ENCODE measurements at places on chromosomes 2 and 18.

- no peak for DNase-seq
Measured at GRCh38 chr2:29420999-29421782, 306.0 kb downstream of the CLIP4 start.

GRCh38 chr2:191626497-191627151 lies 51.3 kb upstream of the NABP1 start:
- no peak for DNase-seq

DNA sequence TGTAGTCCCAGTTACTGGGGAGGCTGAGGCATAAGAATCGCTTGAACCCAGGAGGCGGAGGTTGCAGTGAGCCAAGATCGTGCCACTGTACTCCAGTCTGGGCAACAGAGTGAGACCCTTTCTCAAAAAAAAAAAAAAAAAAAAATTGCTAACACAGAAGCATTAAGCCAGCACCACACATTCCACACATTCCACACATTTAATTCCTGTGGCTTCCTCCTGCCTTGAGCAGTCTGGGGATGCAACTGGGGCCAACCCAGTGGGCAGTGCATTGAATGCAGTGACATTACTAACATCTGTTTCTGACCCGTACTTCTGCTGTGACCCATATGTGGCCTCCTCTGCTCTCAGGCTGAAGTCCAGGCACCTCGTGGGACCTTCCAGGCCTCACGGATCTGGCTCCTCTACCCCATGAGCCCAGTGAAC lies 107.0 kb downstream of the BCL2L11 start:
- DNase-seq: no peak

DNA sequence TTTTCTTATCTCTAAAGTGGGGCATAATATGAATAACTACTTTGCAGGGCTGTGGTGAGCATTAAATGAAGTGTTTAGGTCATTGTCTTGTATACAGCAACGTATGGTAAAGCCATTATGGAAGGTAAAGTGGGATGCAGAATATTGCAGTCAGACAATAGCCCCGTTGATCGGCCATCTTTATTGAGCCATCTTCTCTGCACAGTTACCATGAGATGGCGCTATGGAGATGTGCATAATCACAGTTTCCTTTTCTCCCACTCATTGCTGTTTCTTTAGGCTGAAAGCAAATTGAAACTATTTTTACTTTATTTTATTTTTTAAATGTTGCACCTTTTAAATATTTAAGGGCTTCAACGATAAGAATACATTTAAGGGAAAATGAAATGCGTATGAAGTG lies 108.9 kb downstream of the THSD7B start:
- no peak for DNase-seq

DNA sequence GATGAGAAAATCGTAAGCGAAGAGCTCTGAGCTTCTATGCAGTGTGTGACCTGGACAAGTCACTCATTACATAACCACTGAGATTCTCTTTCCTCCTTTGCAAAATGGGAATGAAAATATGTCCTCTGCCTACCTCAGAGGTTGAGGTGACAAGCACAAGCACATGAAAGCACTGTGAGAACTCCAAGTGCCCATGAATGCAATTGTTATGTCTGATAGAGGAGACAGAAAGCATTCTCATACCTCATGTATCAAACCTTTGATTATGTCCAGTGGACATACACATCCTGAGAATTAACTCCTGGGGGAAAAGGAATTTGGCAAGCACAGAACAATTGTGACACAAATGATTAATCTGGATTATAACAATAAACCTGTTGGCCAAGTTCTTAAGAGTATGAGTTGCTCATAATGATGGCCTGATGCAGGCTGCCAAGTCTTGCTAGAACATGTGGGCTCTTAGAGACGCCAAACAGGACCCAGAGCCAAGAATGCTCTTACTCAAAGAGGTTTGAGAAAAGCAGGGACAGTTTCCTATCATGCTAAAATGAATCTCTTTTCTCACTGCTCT lies 8.5 kb upstream of the RMDN2 start:
- no peak for DNase-seq

DNA sequence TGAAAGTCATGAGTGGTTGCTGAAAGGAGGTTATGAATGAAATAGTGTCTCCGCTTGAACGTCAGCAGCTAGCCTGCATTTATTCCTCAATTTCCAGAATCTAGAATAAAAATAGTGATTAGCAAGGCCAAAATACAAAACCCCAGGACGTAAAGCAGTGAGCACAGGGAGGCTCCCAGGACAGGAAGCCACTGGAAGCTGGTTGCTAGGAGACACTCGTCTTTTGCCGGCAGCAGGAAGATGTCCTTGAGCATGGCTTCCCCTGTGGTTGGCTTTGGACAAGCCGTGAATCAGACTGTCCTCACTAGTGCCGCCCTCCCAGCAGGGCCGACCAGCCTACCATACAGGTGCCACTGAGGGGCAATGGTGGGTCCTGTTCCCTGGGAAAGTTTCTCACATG lies 374.4 kb downstream of the MTX2 start:
- DNase-seq: peak; percentile 62

GRCh38 chr18:33577685-33578517 lies at the start of gene ASXL3:
ASXL3 (plus strand) TSS chr18:33578219; CDS start chr18:33578632, 413 bp downstream.
- peak; percentile 46 for DNase-seq

DNA sequence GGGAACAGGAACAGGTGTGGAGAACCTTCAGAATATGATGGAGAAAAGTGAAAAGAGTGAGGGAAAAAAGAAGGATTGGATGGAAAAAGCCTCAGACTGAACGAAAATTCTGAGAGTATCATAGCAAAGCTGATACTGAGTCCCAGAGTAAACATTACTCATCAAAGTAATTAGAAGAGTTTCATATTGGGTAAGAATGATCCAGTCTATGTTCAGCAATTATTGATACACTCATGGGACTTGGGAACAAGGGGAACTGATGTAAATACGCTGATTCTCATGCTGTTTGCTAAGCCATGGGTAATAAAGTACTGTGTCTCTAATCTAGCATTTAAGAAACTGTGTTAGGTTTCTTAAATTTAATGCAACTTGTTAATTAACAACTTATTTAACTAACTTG lies 219.9 kb upstream of the NOL4 start:
- no peak for DNase-seq

- DNase-seq: no peak
Measured at GRCh38 chr2:115825912-115826311, 1383.5 kb downstream of the DPP10 start.

GRCh38 chr2:36044411-36044810 lies 311.2 kb upstream of the CRIM1 start:
- peak; percentile 40 for DNase-seq

DNA sequence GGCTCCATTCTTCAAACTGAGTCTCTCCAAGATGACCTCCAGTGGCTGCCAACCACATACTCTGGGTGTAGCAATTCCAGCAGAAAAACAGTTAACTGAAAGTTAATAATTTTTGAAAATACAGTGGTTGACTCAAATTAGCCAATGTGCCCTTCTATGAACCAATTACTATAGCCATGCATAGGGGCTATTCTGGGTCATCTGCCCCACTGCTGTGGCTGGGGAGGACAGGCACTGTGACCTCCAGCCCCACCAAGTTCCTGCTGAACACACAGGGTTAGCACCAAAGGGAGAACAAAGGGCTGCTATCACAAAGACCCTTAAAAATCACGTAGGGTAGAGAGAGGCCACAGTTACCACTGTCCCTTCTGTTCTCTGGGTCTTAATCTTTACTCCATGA lies 123.0 kb downstream of the IRS1 start:
- no peak for DNase-seq

- no peak for DNase-seq
Measured at GRCh38 chr2:184729581-184729980, 131.3 kb downstream of the ZNF804A start.

DNA sequence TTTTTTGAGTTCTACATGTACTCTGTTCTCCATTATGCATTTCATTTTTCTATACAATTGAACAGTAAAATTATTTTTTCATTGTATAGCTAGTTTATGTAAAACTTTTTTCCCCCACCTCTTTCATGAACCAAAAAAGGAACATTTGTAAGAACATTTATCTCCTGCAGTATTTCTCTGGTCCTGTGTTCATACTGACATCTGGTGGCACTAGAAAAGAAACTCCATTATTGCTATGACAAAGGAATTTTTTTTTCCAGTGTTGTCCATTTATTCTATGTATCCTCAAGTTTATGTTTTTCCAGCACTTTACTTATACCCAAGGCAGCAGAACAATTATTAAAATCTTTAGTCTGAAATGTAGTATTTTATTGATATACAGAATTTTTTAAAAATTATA lies 27.4 kb upstream of the CHAC2 start:
- DNase-seq: peak; percentile 53

GRCh38 chr2:26745609-26746327 lies 18.3 kb upstream of the SLC35F6 start:
- DNase-seq: peak; percentile 83

- no peak for DNase-seq
Measured at GRCh38 chr2:119198240-119198840, 25.3 kb upstream of the STEAP3 start.

GRCh38 chr18:75809151-75809925 lies 381.8 kb upstream of the SMIM21 start:
- no peak for DNase-seq

DNA sequence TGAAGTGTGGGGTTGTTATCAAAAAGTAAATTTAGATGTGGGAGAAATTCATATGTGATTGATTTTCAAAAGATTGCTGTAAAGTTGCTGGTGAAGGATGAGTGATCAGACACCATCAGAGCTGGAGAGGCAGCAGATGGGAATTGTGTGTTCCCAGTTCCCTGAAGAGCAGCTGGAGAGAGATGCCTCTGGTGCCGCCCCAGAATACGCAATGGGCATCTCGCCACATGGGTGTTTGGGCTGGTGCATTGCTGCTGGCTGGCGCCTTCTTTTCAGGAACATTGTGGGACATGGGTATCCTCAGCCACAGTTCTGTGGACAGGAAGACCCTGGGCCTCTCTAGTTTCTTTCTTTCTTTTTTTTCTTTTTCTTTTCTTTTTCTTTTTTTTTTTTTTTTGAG lies 11.9 kb downstream of the ATG4B start:
- DNase-seq: no peak

- no peak for DNase-seq
Measured at GRCh38 chr2:144515696-144516410, 4.1 kb downstream of the ZEB2 start.

DNA sequence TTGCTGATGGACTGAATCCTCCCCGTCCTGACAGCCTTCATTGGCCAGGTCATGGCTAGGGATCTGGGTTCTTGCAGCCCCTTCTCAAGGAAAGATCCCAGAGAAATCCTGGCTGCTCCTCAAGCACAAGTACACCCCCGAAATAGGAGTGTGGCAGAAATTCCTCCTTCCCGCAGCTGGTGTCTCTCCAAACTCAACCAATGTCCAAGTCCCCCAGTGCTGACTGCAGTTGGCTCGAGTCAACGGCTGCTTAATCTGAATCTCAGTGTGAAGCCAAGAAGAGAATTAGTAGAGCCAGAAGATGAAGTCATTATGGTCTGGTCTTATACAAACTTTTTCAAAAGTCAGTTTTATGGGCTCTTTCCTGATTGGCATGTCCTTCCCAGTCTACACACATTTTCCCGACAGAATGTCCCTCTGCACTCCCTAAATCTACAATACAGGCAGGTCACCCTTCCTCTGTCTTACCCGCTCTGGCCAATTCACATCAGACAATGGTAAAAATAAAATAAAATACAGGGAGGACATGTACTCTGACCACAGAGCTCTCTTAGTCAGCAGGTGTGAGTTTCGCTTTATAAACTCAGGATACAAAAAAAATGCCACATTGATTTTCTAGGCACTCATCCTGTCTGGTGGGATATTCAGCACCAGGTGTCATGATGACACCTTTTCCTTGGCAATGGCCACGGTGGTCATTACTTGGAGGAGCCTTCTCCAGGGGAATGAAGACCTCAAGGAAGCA lies 76.9 kb upstream of the PAPOLG start:
- no peak for DNase-seq

DNA sequence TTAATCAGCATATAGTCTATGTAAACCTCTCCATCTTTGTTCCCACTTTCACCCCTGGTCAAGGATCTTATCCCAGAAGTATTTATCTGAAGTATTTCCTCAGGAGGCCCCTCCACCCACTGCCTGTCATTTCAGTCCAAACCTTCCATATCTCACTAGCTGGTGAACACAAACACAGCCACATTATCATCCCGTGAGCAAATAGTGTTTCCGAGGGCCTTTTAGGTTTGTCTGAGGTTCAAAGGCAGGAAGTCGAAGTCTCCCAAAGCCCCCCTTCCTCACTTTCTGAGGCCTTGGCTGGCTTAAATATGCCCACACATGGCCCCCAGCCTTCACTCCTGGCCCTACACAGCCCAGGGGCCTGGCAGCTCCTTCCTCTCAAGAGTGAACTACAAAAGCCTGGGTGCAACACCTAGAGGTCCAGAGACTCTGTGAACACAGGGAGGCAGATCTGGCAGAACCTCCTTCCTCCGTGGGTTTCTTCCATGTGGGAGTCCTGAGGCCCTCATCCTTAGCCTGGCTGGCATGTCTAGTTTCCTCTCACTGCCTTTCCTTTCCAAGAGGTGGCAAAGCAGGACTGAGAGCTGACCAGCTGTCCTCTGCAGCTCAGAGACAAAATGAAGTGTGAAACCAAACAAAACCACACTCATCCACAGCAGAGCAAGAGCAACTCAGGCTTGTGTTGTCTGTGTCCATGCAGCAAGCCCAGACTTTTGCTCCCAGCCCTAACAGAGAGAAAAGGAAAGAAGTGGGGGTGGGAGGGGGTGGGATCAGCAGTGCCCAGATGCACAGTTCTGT lies 264.2 kb downstream of the SS18 start:
- no peak for DNase-seq

DNA sequence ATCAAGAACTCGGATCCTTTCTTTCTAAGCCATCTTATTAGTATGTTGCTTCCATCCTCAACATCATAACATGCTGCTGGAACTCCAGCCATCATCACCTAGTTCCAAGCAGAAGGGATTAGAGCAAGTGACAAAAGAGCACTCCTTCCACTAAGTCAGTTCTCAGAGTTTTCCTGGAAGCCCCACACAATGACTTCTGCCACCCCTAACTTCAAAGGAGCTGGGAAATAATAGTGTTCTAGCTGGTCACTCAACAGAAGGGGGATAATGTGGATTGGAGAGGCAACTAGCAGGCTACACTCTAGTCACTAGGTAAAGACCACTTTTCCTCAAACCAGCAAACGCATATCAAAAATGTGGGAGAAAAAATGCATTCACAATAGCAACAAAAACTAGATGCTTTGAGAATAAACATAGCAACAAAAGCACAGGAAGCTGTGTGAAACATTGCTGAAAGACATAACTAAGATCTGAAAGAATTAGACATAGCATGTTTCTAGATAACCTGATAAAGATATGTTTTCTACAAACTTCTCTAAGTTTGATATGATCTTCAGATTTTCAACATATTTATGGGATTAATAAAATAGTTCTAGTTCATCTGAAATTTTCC lies 39.5 kb downstream of the COX7A2L start:
- DNase-seq: no peak

- DNase-seq: no peak
Measured at GRCh38 chr2:111054791-111055691, 65.7 kb upstream of the BCL2L11 start.

DNA sequence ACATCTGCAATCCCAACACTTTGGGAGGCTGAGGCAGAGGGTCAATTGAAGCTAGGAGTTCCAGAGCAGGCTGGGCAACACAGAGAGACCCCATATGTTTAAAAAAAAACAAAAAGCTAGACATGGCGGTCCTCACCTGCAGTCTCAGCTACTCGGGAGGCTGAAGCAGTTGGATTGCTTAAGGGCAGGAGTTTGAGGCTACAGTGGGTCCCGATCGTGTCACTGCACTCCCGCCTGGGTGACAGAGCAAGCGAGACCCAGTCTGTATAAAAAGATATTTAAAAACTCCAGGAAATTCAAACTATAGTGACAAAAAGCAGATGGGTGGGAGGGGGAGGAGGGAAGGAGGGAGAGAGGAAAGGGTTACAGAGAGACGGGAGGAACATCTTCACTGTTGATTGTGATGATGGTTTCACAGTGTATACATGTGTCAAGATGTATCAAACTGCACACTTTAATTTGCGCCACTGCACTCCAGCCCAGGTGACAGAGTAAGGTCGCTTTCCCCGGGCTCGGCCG lies 942 bp upstream of the ZNF236 start:
- DNase-seq: no peak
